ENCODE measurements at places on chromosomes 16 and 17. TPM values are rescaled to one million over a fixed set of nuclear protein-coding genes. Genes with fewer than 3 reads are reported as not detected.

Gene PSMD7
- 108 TPM for total RNA-seq

Gene SPPL2C
- total RNA-seq, result not detected

Gene KRTAP9-8
- total RNA-seq, result not detected

Gene ST6GALNAC1
- not detected for total RNA-seq

Gene SLC47A1
- 48.6 TPM for total RNA-seq

Gene TMEM92
- total RNA-seq, result 14.2 TPM

Gene HCRT
- total RNA-seq, result 1.3 TPM

Gene SDK2
- total RNA-seq, result 36.8 TPM

Gene TP53TG3B
- not detected for total RNA-seq

Gene AGRP
- not detected for total RNA-seq

Gene TSPOAP1
- 92.1 TPM for total RNA-seq

Gene CSH2
- total RNA-seq, result not detected

Data from cardiac muscle cell (in vitro differentiated cells and primary cell).